ENCODE measurements at places on chromosomes 4 and X.
A peak's percentile ranks its signal among the peaks of the same experiment; 100 is the strongest.

GRCh38 chr4:189090174-189090814 lies 850.4 kb upstream of the FRG1 start:
- DNase-seq: peak; percentile 33

DNA sequence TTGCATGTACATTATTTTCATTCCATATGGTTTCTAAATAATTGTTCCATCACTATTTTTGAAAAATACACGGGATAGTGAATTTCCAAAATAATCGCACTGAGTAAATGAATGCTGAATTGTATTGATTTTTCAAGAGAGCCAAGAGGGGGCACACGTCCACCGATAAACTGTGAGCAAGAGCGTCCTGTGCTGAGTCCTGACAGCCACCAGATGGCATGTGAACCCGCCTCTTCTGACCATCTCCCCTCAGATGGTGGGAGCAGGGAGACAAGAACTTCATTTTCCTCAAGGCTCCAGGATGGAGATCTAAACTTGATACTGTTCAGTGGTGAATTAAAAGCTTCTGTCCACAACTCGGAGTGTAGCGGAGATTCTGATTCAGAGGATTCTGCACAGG lies 30.6 kb upstream of the IL9R start:
- peak; percentile 44 for DNase-seq

GRCh38 chr4:61374447-61374891 lies 174.3 kb downstream of the ADGRL3 start:
- DNase-seq: no peak

GRCh38 chr4:169033660-169034059 lies 23.6 kb upstream of the CBR4 start:
- peak; percentile 17 for DNase-seq

- DNase-seq: no peak
Observed at GRCh38 chr4:100087743-100088142, 102.5 kb downstream of the DDIT4L start.

DNA sequence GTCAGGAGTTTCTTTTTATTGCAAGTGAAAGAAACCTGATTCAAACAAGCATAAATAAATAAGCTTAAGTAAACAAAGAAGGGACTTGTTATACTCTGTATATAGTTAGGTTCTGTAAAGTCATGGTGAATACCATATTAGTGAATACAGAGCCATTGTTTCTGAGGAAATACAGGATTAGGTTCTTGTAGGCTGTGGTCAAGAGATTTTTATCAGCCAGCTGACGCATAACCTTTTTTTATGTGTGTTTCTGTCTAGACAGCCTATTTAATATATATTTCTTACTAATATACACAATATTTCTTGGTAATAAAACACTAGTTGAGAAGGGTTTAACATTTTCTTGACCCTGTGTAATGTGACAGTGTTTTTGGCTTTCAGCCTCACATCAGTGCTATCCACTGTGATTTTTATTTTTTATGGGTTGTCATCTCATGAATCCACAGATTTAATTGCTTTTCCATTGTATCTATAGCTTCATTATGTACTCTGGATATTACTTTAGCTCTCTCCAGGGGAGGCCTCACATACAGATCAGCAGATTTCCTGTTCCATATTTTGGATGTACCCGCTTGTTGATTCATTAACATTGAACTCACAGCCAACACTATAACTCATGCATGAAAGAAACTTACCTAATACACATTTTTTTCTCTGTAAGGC lies 8.0 kb downstream of the HERC3 start:
- DNase-seq: no peak

DNA sequence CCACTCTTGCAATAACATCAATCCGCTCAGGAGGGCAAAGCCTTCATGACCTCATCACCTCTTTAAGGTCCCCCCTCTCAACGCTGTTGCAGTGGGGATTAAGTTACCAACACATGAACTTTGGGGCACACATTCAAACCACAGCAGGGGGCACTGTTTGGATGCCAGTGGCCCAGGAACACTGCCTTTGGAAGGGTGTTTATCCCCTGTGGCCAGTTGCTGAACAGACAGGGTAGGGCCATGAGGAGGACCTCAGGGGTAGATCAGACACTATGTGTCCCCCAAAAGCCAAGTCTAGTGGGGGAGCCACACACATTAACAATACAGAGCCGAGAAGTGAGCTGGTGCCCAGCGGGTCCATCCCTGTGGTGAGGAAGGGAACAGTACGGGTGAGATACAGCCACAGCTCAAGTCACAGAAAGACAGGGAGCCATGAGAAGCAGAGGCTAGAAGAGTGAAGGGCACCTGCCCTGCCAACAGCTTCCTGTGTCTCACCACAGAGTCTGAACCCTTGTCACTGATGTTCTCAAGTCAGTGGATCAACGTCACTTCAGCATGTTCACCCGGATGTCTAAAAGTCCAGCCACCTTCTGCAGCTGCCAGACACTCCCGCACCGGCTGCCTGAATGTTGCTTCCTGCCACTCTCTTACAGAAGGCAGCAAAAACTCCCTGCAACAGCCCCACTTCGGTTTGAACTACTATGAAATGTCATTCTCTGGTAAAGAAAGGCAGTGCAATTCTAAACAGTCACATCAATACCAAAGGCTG lies 19.9 kb upstream of the MXD4 start:
- no peak for DNase-seq
